ENCODE measurements at places on chromosomes 16 and 17. TPM values are rescaled to one million over a fixed set of nuclear protein-coding genes. Genes with fewer than 3 reads are reported as not detected.

DNA sequence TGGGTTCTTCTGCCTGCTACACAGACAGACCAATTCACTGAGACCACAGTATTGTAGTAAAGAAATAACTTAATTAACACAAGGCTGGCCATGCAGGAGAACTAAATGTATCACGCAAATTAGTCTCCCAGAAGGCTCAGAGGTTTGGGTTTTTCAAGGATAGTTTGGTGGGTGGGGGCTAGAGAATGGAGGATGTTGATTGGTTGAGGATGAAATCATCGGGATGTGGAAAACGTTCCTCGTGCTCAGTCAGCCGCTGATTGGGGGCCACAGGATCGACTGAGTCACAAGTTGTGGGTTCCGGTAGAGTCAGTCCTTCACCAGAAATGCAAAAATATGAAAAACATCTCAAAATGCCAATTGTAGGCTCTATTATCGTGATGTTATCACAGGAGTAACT is 18.7 kb downstream of the RHOT1 start:
- no peak for DNase-seq

DNA sequence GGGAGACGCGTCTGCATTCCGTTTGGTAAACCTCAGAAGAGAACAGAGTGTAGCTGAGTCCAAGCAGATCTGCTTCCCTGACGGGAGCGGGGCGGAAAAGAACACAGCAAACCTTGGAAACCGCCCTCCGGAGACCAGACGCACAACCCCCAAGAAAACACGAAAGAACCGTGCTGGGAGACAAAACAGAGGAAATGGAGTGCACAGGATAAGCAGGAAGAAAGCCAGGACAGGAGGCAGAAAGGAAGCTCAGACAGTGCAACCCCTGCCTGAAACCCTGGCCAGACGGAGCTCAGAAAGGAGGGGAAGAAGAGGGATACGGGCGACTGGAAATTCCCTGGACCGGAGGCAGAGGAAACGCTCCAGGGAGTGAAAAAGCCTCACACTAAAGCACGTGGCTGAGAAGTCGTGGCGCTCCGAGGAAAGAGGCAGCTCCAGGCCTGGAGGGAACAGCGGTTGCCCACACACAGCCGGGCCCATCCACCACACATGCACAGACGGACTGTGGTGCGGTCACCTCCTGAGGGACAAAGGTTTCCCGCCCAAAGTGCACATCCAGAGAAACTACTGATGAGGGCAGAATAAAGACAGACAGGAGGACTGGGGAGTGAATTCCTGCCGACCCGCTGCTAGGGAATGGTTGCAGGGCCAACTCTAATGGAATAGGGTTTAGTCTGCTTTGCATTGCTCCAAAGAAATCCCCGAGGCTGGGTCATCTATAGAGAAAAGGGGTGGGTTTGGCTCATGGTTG is 10.2 kb downstream of the DPEP1 start:
- DNase-seq: no peak

DNA sequence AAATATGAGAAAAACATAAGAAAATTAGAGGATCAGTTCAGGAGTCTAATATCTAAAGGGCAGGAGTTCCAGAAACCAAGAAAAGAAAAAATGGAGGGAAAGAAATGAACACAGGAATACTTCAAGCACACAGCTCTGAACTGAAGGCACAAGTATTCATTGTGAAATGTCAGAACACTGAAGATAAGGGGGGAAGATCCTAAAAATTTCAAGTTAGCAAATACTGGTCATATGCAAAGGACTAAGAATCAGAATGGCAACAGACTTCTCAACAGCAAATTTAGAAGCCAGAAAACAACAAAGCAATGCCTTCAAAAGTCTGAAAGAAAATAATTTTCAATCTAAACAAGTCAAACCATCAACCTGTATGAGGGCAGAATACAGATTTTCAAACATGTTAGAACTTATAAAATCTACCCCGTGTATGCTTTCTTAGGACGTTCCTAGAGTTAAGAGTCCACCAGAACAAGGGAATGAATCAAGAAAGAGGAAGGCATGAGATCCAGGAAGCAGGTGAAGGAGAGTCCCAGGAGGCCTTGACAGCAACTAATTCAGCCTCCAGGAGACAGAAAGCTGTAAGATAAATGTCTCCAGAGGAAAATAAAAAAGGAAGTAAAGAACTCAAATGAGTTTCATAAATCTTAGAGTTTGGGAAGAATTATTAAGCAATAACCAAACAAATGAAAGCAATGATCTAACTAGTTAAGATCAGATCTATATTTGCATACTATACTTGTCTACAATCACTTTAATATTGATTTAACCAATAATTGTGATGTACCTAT is 2.8 kb downstream of the BRD7 start:
- DNase-seq: no peak

DNA sequence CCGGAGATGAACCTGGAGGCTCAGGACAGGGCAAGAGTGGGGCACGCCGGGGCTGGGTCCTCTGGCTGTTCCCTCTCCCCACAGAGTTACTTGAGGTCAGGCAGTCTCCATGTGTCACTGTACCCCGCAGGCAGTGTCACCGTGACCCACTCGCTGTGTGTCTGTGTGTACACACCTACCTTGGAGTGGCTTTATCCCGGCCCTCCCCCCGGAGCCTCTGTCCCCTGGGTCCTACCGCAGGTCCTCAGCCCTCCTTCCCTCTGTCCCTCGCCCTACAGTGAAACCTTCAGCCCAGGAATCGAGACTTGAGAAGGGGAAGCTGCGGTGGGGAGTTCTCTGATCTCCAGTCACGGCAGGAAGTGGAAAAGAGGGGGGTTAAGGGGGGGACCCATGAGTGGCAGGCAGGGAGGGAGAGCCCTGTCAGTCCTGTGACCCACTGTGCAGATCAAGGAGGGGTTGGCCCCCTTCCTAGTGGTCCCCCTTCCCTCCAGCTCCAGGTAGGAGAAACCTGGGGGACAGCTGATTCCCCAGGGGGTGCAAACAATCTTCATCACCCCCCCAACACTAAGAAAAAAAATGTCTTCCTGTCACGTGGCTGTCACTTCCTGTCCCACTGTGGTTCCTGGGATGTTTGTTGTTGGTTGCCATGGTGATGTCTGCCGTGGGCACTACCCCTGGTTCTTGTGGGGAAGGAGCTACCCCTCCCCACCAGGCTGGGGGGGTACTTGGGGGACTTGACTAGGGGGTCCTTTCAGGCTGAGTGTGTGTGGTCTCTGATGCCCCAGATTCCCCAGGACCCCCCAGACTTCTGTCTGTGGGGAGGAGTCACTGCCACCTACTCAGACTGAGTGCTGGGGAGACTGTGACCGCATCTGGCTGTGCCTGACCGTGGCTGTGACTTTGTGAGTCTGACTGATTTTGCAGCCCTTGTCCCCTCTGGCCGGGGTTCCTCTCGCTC is 13.7 kb downstream of the RARA start:
- DNase-seq: peak; percentile 93

DNA sequence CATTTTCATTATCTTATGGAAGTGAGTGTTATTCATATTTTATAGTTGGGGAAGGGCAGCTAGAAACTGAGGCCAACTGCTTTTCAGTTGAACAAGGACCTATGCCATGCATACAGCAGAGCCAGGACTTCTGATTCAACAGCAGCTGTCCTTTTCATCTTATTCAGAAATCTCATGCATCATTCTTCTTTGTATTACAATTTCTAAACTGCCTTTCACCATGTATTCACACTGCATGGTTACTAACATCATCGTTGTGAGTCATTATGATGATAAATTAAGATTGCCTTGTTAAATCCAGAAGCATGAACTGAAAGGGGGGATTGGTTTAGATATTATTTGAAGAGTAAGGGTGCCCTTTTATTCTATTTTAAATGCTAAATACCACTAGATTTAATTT is 1470.1 kb upstream of the GOT2 start:
- no peak for DNase-seq

The SLFN14 gene
- 0.07 TPM for total RNA-seq

The ABCC3 gene
- total RNA-seq: not detected

The KCNJ2 gene
- not detected for total RNA-seq

The RAB34 gene
- 5.6 TPM for total RNA-seq

The PLD2 gene
- 14.5 TPM for total RNA-seq

Measured in activated CD8-positive, alpha-beta memory T cell treated with anti-CD3 and anti-CD28 coated beads, Interleukin-2, amount 10 ng/mL, durations not matched to agents 7 days and 5 days (primary cell).